ENCODE measurements at places on chromosomes 11 and 22.

GRCh38 chr22:50010676-50011446 lies 1.7 kb downstream of the IL17REL start:
- no peak for DNase-seq

DNA sequence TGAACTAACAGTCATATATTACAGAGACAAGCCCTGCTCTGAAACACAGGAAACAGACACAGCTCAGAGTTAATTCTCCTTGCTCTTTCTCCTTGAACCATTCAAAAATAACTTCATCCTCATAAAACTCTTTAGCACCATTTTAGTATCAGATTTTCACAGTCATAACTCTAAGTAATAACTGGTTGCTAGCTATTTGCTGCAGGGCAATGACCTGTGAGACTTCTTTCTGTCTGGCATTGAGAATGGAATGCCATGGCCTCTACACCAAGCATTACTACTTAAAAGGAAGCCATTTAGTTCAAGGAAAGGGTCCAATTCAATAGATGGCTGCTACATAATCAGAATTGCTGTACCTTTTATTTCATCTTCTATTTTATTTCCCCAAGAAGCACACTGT lies 186.6 kb upstream of the CCDC90B start:
- no peak for DNase-seq

DNA sequence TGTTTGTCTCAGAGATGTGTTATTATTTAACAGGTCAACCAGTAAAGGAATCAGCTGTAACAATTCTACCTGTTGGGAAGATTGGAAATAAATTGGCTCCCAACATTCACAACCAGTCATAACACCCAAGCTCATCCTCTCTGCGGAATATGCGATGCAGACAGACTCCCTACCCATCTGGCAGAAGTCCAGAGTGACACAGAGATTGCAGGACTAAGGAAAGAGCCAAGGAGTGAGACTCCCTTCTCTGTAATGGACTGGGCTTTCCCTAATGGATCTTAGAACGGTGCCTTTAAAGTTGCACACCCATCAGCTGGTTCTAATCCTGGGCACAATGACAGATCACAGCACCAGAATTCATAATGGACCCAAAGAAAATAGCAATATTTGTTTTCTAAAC lies 27.8 kb upstream of the UBASH3B start:
- no peak for DNase-seq

- DNase-seq: no peak
Measured at GRCh38 chr11:65430406-65431217, 8.0 kb downstream of the NEAT1 start.

DNA sequence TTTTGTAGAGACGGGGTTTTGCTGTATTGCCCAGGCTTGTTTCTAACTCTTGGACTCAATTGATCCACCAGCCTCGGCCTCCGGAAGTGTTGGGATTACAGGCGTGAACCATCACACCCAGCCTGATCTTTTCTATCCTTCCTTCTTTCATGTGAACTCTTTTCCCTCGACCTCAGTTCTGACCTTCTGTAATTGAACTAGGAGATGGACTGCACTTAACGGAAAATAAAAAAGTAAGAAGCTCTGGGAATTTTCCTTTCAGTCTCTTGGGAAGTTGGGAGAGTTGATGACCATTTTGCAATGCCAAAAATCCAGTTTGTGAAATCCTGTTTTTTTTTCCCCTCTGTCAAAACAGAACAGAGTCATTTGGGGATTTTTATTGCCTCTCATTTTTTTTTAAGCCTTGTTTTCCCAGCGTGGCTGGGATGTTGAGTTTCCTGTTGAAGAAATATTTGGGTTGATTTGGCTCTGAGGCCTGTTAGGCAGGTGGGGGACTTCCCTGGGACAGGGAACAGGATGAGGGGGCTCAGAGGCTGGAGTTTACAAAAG lies 26.9 kb upstream of the CYB5R3 start:
- DNase-seq: no peak

DNA sequence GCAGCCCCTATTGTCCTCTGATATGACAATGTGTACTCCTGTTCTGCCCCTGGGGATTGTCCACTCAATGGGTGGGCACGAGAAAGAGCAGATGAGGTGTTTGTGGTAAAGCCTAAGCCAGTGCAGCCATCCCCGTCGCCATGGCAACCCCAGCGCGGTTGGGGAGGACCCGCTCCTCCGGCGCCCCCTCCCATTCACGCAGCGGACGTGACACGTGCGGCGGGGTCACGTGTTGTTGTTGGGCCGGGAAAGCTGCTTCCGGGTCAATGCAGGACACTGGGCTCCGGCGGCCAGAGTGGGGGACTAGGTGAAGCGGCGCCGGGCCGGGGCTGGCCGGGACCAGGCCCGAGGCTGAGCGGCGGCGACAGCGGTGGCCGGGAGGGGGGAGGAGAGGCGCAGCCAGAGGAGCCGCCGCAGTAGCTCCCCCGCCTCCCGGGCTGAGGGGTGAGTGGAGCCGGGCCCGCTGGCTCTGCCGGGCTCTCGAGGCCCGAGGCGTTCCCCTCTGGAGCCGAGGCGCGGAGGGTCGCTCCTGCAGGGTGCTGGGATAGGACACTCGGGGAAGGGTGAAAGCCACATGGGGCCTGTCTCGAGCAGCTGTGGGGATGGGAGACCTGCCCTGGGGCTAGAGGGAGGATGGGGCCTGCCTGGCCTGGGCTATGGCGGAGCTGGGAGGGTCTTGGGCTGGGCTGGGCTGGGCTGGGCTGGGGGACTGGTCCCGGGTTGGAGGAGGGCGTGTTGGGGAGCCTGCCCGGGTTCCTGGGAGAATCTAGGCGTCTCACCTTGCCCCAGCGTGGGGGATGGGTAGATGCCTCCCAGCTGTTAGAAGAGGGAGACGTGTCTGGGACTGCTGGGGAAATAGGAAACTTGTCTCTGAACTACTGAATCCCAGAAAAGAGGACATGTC lies at the start of gene TBCEL:
Gene TBCEL, plus strand, starts transcription at position 255 of the 904 bp plus-strand sequence. CDS start 21,589 bp downstream, outside the sequence.
- DNase-seq: peak; percentile 44

DNA sequence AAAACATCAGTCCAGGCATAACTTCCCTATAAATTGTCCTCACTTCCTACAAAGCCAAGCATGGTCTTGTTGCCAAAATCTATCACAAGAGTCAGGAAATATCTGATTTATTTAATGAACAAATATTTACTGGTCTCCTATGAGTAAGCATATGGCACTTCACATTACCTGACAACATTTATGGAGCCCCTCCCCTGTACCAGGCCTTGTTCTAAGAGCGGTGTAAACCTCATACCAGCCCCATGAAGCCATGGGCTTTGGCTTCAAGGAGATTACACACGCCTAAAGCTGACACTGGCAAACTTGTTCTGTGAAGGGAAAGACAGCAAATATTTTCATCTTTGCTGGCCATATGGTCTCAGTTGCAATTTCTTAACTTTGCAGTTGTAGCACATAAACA lies 43.0 kb upstream of the EIF3D start:
- DNase-seq: no peak

DNA sequence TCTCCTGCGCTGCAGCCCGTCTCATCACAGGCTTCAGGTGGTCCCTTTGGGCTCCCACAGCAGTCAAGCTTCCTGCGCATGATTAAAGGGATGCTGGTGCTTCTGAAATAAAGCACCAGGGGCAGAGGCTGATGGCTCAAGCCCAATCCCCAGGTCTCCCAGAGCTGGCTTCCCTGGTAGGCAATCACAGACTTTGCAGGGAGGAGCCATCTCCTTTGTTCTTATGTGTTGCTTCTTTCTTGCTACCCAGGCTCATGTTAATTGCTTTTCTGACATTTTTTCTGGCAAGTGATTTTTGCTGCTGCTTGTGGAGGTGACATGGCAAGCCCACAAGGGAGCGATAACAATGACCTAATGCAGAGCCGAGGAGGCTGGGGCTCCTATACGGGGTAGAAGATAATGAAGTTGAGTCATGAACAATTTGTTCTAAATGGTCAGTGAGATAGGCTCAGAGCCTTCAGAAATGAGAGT lies 25.2 kb upstream of the PLET1 start:
- DNase-seq: no peak

GRCh38 chr11:46159680-46160079 lies 38.4 kb upstream of the PHF21A start:
- DNase-seq: no peak

GRCh38 chr11:9438611-9439010 lies 22.2 kb upstream of the ZNF143 start:
- no peak for DNase-seq

DNA sequence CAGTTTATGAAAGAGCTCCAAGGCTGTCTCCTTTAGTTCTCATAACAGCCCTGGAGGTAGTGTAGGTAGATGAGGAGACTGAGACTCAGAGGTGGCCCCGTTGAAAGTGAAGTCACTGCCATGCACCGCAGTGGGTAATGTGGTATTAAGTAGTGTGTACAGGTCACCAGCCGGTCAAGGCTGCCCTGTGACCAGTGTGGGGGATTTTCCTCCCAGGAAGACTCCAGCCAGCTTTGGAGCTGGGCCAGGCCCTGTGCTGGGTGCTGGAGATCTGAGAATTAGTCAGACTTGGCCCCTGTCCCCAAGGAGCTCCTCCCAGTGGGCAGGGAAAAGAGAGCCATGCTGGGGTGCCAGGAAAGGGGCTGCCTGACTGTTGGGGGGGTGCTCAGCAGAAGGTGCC lies 5.3 kb downstream of the OMP start:
- DNase-seq: no peak

- DNase-seq: no peak
Measured at GRCh38 chr11:14308897-14309387, 50.0 kb downstream of the RRAS2 start.

DNA sequence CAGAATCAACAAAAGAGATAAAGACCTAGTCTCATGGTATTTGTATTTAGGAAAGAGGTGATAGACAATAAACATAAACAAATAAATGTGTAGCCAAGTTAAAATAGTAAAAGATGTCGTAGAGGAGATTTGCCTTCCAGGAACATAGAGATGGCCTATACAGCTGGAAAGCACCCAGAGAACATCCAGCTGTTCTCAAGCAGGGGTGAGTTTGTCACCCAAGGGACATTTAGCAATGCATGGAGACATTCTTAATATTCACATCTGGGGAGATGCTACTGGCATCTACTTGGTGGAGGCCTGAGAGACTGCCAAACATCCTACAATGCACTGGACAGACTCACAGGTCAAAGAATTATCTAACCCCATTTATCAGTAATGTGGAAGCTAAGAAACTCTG lies 88.3 kb downstream of the C11orf87 start:
- no peak for DNase-seq

- no peak for DNase-seq
Measured at GRCh38 chr11:132343445-132344175, 973.2 kb downstream of the NTM start.

- DNase-seq: no peak
Measured at GRCh38 chr11:59141673-59142460, 789 bp upstream of the FAM111A start.

DNA sequence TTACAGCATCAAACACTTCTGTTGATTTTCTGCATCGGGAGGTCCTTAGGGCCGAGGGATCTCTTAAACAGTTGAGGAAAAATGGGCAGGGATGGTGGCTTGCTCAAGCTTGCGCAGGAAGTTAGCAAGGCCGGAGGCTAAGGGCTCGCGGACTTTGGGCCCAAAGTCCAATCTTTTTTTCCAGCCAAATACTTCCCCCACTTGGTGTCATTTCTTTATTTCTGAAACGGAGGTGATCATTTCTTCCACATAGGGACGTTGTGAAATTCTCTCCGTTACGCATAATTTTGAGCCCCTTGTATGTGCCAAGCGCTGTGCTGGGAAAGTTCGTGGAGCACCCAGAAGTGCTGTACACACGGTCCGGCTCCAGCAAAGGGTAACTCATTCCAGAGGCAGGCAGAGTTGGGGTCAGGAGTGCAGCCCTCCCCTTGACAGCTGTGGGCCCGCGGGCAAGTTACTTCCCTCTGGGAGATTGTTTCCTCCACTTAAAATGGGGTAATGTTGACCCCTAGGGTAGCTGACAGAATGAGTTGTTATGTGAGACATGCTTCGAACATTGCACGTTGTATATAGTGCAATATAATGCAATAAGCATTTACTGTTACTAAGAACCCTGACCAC lies 809 bp downstream of the MIEF1 start:
- no peak for DNase-seq

DNA sequence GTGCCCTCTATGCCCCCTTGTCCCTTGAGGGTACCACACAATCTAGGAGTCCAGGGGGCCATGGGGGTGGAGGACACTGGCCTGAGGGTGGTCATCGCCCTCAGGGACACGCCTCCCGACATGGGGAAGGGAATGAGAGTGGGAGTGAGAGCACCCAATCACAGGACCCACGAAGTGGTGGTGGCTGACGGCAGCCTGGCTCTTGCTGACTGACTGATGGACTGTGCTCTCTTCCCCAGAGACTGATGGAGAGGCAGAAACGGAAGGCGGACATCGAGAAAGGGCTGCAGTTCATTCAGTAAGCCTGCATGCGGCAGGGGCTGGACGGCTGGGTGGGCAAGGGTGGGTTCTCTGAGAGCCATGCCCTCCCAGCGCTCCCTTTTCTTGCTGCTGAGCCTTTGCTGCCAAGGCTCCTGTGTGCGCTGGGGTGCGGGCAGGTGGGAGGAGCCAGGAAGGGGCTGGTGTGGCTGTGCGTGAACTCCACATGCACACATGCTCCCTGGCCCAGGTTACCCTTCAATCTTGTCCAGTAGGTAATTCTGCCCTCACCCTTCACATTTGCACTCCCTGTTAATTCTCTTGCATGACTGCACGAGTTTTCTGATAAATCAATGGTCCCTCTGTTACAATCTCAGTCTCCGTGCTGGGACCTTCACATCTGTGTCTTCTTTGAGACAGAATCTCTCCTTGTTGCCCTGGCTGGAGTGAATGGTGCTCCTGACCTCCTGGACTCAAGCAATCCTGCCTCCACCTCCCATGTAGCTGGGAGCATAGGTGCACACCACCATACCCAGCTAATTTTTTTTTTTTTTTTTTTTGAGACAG lies 19.3 kb downstream of the ZC3H7B start:
- DNase-seq: no peak

- no peak for DNase-seq
Measured at GRCh38 chr22:29769723-29770321, 2.7 kb downstream of the UQCR10 start.

GRCh38 chr11:44229624-44230023 lies 80.3 kb downstream of the ALX4 start:
- DNase-seq: no peak

GRCh38 chr11:91373497-91373896 lies 851.1 kb upstream of the FAT3 start:
- DNase-seq: no peak

- no peak for DNase-seq
Measured at GRCh38 chr22:22759371-22759770, 115.0 kb downstream of the GGTLC2 start.

- no peak for DNase-seq
Measured at GRCh38 chr11:81888391-81888790, 845.3 kb downstream of the FAM181B start.

- DNase-seq: no peak
Measured at GRCh38 chr22:38068641-38069371, 11.6 kb downstream of the PICK1 start.

Data from NCI-H460 (cell line).